ENCODE measurements at places on chromosomes 16 and 17.
A peak's percentile ranks its signal among the peaks of the same experiment; 100 is the strongest.

DNA sequence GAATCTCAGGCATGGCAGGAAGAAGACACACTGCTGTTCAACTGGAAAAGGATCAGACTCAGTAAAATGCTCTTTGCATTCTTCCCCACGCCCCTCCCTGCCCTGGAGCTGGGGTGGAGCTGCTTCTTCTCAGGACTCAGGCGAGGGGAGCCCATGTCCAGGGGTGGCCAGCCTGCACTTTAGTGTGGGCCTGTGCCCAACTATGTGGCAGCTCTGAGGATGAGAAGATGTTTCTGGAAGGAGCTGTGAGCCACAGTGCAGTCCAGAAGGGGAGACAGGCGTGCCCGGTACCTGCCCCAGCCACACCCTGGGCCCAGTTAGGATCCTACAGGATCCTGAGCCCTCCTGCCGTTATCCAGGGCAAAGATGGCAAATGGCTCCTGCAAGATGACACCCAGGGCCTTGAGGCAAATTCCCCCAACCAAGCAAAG lies 120.3 kb downstream of the ANKRD11 start:
- no peak for DNase-seq

DNA sequence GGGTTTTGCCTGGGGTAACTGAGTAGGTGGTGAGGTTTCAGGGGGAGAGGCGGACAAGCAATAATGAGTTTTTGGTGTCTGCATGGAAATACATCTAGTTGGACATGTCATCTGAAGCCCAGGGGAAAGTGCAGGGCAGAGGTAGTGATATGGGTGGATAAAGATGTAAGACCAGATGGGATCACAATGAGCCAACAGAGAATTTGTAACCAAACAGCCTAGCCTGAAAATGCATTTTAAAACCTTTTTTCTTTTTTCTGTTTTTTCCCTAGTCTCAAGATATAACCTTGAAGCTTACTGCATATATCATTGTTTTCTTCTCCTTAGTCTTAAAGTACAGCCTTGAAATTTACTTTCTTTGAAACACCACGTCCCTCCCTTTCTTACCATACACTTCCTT lies 3.7 kb upstream of the ZNF19 start:
- no peak for DNase-seq

DNA sequence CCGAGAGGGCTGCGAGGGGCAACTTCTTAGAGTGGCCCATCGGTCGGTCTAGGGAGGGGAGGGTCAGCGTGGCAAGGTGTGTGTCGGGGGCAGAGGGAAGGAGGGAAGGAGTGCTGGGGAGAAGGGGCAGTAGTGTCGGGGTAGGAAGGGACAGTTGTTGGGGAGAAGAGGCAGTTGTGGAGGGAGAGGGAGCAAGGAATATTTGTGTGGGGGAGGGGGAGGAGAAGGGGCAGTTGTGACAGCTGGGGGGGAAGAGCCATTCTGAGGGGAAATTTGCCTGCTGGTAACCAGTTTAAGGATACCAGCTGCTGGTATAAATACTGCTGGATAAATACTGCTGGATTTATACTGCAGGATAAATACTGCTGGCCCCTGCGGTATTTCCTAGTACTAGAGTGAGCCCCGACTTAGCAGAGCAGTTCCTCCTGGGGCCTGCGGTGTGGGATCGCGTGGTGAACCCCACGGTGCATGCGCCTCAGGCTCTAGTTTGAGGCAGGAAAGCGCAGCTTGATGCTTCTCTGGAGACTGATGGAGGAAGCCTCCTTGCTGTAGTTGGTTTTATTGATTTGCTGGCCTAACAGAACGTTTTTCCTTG lies 309 bp downstream of the DNAH2 start:
- no peak for DNase-seq

DNA sequence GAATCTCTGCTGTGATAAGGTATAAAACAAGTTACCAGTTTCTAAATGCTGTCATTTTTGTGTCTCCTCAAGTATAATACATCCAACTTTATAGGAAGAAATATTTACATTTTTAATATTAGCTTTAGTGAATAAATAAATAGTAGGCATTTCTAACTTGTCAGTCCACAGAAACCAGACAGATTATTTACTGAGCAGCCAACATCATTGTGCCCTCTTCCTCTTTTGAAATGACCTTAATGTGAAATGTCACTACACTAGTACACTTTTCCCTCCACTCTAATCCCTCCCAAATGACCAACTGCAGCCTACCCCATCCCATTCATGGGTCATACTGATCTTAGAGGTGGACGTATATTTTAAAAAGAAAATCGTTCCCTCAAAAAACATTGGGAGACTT lies 9.2 kb downstream of the STXBP4 start:
- no peak for DNase-seq

DNA sequence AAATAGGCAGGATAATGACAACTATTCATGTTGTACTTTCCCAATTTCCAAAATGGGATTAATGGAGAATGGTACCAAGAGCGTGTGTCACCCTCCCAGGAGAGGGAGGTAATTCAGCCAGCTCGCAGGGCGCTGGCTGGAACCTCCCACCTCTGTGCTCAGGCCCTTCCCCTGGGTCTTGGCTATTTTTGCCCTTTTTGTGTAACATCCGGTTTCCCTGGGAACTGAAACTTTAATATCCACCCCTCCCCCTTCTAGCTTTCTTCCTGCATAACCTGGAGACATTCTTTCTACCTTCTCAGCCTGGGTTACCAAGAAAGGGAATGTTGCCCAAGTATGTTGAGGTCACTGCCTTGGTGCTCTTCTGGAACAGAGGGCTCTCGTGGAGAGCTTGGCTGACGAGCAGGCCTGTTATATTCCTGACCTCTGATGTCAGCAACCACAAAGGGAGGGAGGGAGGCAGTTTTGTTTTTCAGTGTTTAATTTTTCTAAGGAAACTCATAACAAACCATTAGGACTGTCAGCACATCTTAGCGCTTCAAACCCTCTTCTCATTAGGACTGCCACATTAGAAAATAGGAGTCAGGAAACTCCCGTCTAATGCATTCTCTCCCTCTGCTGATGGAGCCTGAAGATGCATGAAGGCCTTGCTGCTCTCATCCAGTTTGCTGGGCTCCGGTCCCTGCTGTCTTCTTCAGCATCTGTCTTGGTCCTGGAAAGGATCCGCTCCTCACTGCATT lies 25.6 kb downstream of the ITGB3 start:
- DNase-seq: peak; percentile 38

GRCh38 chr17:60110586-60110985 lies 31.9 kb upstream of the HEATR6 start:
- no peak for DNase-seq

GRCh38 chr17:310111-311010 lies 42.2 kb downstream of the RPH3AL start:
- DNase-seq: no peak

GRCh38 chr17:39138431-39139160 lies 12.8 kb downstream of the PLXDC1 start:
- DNase-seq: no peak

DNA sequence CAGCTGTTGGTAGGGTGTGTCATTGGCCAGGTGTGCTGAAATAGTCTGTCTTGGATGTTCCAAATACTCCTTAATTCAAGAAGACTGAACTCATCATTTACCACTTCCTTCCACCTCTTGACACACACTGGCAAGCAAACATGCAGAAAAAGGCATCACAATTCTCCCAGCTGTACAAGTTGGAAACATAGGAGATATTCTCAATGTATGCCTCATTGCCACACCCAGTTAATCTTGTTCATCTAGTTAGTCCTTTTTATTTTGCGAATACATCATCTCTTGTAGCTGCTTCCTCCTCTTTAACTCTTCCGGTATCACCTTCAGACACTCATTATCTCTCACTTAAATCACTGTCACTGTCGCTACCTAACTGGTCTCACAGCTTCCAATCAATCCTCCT lies 75.1 kb upstream of the GOT2 start:
- DNase-seq: no peak

- DNase-seq: no peak
Measured at GRCh38 chr17:17929655-17930380, 42.4 kb downstream of the TOM1L2 start.

GRCh38 chr17:45003877-45004276 lies 35.8 kb upstream of the C1QL1 start:
- no peak for DNase-seq

DNA sequence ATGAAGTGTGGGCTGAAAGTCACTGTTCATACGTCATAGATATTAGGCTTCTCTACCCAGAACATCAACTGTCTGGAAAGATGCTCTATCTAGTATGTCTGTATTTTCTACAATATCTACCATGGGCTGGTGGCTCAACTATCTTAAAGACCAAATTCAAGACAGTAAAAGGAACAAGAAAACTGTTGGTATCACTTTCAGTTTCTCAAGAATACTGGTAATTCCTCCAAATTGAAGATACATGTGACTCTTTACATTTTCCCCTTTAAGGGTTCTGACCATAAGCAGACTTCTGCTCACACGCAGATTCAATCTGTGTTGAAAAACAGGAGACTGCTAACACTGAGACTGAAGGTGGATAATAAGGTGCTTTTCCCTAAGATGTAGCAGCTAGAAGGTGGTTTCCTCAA lies 24.2 kb downstream of the XPO6 start:
- no peak for DNase-seq

DNA sequence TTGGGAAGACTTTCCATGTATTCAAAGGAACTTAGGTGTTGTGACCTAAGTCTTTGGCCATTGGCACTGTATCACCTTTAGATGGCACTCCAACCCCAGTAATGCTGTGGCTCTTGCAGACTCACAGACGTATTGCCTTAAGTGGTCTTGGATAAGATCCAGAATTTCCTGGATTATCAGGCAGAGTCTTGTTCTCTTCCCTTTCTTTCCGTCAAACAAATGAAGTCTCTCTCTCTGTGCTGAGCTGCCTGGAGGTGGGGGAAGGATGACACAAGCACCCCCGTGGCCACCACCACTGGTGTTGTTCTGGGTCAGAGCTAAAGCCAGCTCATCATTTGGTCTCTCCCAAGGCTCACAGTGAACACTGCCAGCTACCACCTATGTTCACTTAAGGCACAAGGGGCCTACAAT lies 789.9 kb upstream of the KIF2B start:
- DNase-seq: peak; percentile 43

- no peak for DNase-seq
Measured at GRCh38 chr16:47276522-47276921, 132.8 kb upstream of the NETO2 start.

GRCh38 chr16:1723450-1724147 lies 17.6 kb downstream of the MAPK8IP3 start:
- peak; percentile 34 for DNase-seq

DNA sequence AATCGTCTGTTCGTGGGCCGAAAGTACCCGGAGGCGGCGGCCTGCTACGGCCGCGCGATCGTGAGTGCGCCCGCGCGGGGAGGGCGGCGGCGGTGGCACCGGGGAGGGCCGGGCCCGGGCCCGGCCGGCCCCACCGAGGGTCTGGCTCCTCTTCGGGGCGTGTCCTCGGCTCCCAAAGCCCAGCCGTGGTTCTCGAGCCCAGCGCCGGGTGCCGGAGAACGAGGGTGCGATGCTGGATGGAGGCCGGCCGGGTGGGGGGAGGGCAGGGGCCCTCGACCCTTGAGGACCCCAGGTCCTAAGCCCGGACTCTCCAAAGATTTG lies 375 bp downstream of the STUB1 start:
- no peak for DNase-seq

GRCh38 chr16:20004931-20005330 lies 68.8 kb downstream of the GPR139 start:
- DNase-seq: no peak

- DNase-seq: no peak
Measured at GRCh38 chr16:1791943-1792812, 1.3 kb downstream of the IGFALS start.

- no peak for DNase-seq
Measured at GRCh38 chr16:79899316-79899715, 298.8 kb upstream of the MAF start.

- no peak for DNase-seq
Measured at GRCh38 chr16:70444249-70445063, 5.6 kb upstream of the ST3GAL2 start.

GRCh38 chr16:84600343-84601229 lies 17.3 kb downstream of the COTL1 start:
- DNase-seq: no peak

DNA sequence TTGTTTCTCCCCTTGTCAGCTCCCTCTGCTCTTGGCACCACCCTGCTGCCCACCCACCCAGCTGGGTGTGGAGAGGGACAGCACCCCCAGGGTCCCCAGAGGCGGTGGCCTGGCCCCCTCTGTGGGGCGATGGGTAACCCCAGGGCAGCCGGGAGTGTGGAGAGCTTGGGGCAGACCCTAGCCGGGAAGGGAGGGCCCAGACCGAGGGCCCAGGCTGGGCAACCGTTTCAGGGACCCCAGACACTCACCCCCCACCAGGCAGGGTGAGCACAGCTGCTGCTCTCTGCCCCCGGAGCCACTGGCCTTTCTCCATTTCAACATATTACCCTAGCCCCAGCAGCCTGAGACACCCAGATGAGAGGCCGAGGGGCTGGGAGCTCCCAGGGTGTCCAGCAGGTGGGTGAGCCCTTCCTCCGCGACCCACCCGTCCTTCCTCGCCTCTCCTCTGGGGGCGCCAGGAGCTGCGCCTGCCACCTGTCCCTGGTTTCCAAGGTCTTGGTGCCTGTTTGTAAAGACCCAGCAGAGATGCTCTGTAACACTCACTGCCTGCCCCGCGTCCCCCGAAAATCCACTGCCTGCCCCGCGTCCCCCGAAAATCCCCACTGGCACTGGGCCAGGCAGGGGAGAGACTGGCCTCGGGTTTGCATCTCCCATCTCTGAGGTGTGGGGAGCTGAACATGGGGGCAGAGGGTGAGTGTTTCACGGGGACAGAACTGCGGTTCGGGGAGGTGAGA lies 45.4 kb downstream of the BAHCC1 start:
- peak; percentile 41 for DNase-seq

DNA sequence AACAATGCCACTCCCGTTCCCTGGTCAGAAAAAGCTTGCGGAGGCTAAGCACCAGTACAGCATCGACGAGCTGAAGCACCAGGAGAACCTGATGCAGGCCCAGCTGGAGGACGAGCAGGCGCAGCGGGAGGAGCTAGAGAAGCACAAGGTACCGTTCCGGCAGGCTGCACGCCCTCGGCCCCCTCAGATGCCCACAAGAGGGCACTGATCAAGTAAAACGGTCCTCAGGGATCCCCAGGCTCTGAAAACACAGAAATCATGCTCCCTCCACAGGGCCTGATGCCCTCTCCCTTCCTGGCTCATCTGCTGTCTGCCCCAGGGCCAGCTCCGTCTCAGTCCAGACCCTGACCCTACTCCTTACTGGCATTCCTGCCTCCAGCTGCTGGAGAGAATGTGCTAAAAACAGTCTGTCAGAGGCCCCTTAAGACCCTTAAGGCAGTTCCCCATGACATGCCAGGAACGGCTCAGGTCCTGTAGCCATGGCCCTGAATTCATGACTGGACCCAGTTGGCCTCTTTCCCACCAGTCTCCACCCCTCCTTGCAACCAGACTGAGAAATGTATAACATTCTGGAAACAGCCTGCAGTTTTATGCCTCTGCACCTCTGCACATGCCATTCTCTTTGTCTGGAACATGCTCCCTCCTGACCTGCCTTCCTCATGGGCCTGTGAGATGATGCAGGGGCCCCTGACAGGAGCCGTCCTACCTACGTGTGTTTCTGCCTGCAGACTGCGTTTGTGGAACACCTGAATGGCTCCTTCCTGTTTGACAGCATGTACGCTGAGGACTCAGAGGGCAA lies 21.8 kb downstream of the DRC3 start:
- peak; percentile 57 for DNase-seq

GRCh38 chr16:58211846-58212245 lies 13.9 kb upstream of the CSNK2A2 start:
- no peak for DNase-seq

Measured in HAP-1 (cell line).